Tibial artery (tissue), 4 donors: ENCODE measurements at places on chromosomes 13 and 19.

- no peak for DNase-seq
Observed at GRCh38 chr19:13043285-13043684, 48.0 kb downstream of the NFIX start.

GRCh38 chr13:111547726-111548273, 227.4 kb downstream of the TEX29 start:
- DNase-seq, result no peak

- no peak for DNase-seq
Observed at GRCh38 chr13:30145709-30146367, 161.5 kb downstream of the KATNAL1 start.

DNA sequence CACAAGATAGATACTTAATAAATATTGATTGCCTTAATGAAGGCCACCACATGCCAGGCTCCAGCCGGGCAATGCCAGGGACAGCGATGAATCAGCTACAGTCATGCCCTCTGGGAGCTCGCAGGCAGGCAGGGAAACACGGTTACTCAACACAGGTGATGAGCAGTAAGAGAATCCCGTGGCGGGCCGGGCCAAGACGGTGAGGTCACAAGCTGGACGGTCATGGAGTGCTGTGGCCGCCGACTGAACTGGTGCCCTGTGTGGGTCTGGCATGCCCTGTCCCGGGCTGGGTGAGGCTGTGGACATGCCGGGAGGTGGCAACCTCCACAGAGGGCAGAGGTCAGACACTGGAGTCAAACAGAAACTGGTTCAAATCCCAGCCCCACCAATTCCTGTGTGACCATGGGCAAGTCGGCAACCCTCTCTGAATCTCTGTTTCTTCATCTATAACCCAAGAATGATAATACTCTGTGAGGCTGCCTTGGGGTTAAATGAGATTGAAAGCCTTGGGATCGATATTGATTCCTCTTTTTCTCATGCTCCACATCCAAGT, 13.2 kb upstream of the PAK4 start:
- DNase-seq, result no peak

- no peak for DNase-seq
Observed at GRCh38 chr13:40652588-40652940, 13.9 kb downstream of the FOXO1 start.

- DNase-seq, result no peak
Observed at GRCh38 chr19:38781058-38781457, 7.7 kb upstream of the LGALS7 start.

DNA sequence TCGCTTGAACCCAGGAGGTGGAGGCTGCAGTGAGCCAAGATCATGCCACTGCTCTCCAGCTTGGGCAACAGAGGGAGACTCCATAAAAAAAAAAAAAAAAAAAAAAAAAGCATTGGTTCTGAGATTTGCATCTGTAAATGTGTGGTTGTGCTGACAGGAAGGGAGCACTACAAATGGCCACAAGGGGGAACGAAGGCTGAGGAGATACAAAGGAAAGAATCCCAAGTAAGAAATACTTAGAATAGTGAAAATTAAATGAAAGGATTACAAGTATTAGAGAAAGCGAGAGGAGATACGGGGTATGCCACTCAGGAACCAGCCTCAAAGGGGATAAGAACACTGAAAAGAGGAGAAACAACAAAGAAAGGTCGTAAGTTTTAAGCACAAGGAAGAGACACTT, 284.9 kb downstream of the KLF12 start:
- no peak for DNase-seq

DNA sequence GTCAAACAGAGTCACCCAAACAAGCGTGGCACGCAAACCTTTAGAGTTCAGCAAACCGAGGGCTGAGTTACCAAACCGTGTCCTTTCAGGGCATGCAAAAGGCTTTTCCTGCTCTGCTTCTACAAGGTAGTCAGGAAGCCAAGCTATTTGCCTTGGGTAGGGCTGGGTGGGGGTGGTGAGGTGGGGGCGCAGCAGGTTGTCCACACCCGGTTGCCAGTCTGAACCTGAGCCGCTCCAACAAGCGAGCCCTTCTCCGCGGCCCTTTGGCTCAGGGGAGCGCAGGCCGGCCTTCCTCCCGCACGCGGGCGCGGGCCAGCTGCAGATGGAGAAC, 347 bp upstream of the CLDN10 start:
- DNase-seq, result no peak

DNA sequence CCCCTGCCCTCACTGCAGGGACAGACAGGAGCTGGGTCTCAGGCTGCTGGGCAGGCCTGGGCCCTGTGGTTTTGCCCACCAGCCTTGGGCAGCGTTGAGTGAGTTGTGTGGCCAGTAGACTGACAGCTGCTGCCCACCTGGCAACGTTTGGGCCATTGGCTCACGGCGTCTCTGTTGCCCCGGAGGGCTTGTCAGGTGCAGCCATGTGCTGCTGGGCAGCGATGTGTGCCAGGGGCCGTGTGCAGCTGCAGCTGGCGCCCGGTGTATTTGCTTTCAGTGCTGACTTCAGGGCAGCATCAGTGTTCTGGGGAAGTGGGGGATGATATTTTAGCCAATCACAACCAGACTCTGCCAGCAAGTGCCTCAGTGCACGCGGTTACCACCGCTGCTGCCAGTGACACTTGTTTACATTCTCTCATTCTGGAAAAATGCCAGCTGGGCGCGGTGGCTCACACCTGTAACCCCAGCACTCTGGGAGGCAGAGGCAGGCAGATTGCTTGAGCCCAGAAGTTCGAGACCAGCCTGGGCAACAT, 10.6 kb downstream of the FZR1 start:
- no peak for DNase-seq
